ENCODE measurements at places on chromosomes 13 and 19. TPM values are rescaled to one million over a fixed set of nuclear protein-coding genes. Genes with fewer than 3 reads are reported as not detected.

- no peak overlapping the region for H3K27ac ChIP-seq
- no peaks in the 10 kb centered on the region for H3K27me3 ChIP-seq
- no peaks in the 10 kb centered on the region for H3K4me1 ChIP-seq
- no peak for DNase-seq
Measured at GRCh38 chr19:9883231-9883758, 48.2 kb downstream of the PIN1 start.

DNA sequence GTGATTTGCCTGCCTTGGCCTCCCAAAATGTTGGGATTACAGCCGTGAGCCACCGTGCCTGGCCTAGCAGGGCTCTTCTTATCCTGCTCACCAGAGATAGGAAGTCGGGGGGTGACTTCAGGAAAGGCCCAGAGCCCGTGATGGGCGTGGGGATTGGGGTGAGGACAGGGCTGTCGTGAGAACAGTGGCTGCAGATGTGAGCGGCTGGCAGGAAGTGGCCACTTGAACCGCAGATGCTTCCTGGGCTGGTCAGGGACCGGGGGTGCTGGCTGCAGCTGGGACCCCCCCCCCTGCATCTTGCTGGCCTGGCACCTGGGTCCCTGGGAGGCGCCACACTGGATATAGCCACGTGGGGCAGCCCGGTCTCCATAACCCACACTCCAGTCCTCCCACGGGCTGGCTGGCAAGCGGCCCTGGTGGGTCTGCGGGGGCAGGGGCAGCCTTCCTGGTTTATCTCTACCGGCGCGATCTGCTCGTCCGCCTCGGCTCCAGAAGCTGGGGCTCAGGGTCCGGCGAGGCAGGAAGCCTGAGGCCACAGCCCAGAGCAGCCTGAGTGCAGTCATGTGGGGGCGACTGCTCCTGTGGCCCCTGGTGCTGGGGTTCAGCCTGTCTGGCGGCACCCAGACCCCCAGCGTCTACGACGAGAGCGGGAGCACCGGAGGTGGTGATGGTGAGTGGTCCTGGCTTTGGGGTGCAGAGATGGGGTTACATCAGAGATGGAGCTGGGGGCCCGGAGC is at the start of gene F2RL3:
Gene F2RL3 (plus strand): TSS at position 371 of the 737 bp plus-strand sequence. CDS start 191 bp downstream, at position 562.
- H3K27me3 ChIP-seq: no peaks in the 10 kb centered on the region
- DNase-seq: no peak
- H3K4me1 ChIP-seq: peaks cover 7% of the 10 kb centered on the region
- no peaks in the 10 kb centered on the region for H3K36me3 ChIP-seq
- no peak within 1 kb of the TSS for H3K4me3 ChIP-seq
- H3K27ac ChIP-seq: no peak within 1 kb of the TSS

- H3K27ac ChIP-seq: no peak overlapping the region
- no peaks in the 10 kb centered on the region for H3K36me3 ChIP-seq
- no peaks in the 10 kb centered on the region for H3K27me3 ChIP-seq
- H3K4me1 ChIP-seq: peaks cover 10% of the 10 kb centered on the region
- no peak for DNase-seq
Measured at GRCh38 chr13:112938680-112939079, 30.3 kb upstream of the MCF2L start.

GRCh38 chr13:85653681-85654080 is 145.5 kb downstream of the SLITRK6 start:
- H3K4me3 ChIP-seq: no peak overlapping the region
- H3K27me3 ChIP-seq: no peaks in the 10 kb centered on the region
- H3K27ac ChIP-seq: no peak overlapping the region
- H3K36me3 ChIP-seq: no peaks in the 10 kb centered on the region

- H3K4me1 ChIP-seq: peaks cover 7% of the 10 kb centered on the region
- peaks cover 3% of the 10 kb centered on the region for H3K27me3 ChIP-seq
- H3K36me3 ChIP-seq: no peaks in the 10 kb centered on the region
- DNase-seq: no peak
Measured at GRCh38 chr13:51067706-51068105, 43.4 kb downstream of the C13orf42 start.

Gene ERICH4
- total RNA-seq: not detected
